ENCODE measurements at places on chromosomes 1 and 21.

DNA sequence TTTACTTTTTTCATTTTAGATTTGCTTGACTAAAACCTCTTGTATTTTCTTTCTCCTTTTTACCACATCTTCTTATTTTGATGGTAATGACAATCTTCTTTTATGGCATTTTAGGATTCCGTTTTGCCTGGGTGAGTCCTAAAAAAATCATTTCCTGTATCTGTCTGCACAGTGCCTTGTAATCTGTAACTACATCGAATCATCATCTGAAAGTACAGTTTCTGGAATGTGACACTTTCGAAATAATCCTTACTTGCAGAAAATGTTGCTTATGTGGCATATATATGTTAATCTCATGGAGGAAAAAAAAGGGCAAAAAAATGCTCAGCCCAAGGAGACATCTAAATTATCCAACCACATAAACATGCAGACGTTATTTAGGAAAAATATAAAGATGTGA lies 29.0 kb downstream of the GREM2 start:
- DNase-seq = no peak

DNA sequence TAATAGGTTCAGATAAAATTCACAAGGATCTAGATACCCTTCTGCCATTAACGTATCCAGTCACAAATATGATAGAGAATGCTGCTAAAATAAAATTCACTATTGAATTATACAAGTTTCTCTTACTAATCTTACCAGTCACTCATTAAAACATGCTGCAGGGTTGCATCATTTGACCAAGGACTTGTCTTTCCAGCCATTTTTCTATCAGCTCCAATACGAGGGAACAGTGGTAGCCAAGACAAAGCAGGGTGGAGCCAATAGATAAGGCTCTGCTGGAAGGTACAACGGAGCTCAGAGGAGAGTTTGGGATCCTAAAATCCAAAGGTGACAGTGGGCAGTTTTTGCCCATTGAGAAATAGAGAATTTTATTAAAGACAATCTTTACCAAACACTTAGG lies 4.0 kb downstream of the DONSON start:
- no peak for DNase-seq

- DNase-seq = no peak
Measured at GRCh38 chr1:33341190-33341589, 20.3 kb upstream of the A3GALT2 start.

DNA sequence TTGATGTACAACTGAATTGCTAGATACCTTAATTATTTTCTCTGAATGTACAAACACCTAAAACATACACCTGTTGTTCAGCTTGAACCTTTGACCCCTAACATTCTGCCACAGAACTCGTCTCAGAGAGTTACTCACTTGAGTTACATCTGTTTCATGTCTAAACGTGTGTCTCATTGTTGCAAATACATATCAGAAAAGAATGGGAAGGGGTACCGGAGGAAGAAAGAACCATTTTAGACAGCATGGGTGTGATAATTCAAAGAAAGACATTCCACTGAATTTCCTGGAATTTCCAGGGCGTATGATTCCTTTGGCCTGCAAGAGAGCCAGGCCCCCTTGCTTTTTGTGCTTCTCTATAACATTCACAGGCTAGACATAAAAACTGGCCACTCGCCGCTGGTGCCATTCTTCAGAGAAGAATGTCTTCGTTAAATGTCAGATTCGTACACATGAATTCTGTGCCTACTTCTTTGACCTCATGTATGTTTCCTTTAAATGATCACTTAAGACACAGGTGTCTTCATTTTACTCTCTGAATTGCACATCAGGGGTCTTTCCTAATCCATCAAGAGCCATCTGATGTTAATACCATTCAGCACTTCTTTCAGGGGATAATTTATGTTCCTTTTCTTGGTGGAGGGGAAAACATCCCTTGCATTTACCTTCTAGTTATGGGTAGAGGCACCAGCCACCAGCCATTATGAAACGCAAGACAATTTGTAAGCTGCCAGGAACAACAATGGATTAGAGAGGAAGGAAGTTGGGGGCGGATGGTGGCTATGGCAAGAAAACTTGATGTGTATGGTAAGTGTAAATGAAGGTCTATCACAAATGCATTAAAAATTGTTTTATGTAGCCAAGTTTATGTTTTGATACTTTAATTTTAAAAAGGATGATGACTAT lies 12.7 kb downstream of the ATF3 start:
- DNase-seq = no peak

DNA sequence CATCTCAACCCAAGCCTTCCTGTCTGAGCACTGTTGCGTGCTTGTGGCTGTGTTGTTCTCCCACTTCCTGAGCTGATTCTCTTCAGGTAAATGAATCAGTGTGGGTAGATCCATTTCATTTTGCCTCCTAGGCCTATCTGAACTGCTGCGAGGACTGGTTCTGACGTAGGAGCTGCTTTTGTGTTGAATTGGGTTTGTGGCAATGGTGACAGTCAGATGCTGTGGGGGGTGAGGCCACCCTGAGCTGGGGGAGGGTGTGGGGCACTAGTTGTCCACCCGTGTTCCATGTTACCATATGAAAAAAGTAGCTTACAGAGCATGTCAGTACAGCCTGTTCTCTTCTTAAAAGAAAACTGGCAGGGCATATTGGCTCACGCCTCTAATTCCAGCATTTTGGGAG lies 81.5 kb downstream of the MRPS6 start:
- no peak for DNase-seq

- DNase-seq = no peak
Measured at GRCh38 chr1:218447010-218447689, 102.0 kb downstream of the TGFB2 start.

GRCh38 chr1:68745011-68745410 lies 248.1 kb upstream of the DEPDC1 start:
- no peak for DNase-seq

GRCh38 chr1:101444873-101445618 lies 208.2 kb downstream of the S1PR1 start:
- no peak for DNase-seq

DNA sequence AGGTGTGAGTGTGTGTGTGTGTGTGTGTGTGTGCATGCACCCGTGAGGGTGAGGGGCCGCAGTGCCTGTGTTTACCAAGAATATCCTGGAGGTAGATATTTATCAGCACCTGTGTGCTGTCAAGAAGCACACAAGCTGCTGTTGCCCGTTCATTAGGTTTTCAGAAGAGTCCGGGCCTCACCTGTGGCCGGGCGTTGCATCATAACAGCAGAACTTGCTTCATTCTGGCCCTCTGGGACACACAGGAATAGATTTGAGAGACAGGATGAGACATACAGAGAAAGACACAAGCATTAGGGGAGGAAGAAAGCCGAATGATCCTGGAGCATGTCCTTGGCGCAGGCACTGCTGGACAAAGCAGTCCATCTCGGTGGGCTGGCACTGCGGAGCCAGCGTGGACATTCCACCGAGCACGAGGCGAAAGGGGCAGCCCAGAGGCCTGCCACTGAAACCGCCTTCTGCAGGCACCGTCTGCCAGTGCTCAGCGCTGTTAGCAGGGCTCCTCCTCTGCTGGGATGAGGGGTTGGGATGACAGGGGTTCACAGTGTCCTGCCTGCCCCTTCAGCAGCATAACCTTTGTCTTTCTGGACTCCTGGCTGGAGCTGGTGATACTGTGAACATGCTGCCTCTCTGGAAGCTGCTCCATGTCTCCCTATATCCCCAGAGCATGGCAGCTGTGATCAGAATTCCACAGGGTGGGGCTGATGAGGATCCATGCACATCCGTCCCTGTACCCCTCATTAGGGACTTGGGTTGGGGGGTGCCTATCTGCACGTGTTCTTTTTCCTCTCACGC lies 81.1 kb downstream of the PEX14 start:
- no peak for DNase-seq

- DNase-seq = no peak
Measured at GRCh38 chr1:6094801-6095505, 49.3 kb downstream of the KCNAB2 start.
